ENCODE measurements at places on chromosomes 1 and 21. TPM values are rescaled to one million over a fixed set of nuclear protein-coding genes. Genes with fewer than 3 reads are reported as not detected.

GRCh38 chr21:32456497-32456918 lies 44.0 kb downstream of the EVA1C start:
- peak; percentile 80 for DNase-seq

- DNase-seq, result no peak
Observed at GRCh38 chr21:36708286-36709029, 9.5 kb downstream of the SIM2 start.

The DPYD gene
- 183 TPM for total RNA-seq

- no peak for DNase-seq
Observed at GRCh38 chr1:2853711-2854110, 52.2 kb upstream of the TTC34 start.

- DNase-seq, result no peak
Observed at GRCh38 chr1:46692811-46693770, 21.4 kb downstream of the TEX38 start.

GRCh38 chr1:230976825-230977747 lies 1.6 kb downstream of the TTC13 start:
- DNase-seq, result no peak

Measured in fibroblast of the aortic adventitia (primary cell).